NCI-H1092 treated with DMSO at 0.1 percent for 48 hours (cell line): ENCODE measurements at places on chromosomes 3 and 15.

- DNase-seq = no peak
Measured at GRCh38 chr15:25477816-25478215, 39.0 kb upstream of the UBE3A start.

DNA sequence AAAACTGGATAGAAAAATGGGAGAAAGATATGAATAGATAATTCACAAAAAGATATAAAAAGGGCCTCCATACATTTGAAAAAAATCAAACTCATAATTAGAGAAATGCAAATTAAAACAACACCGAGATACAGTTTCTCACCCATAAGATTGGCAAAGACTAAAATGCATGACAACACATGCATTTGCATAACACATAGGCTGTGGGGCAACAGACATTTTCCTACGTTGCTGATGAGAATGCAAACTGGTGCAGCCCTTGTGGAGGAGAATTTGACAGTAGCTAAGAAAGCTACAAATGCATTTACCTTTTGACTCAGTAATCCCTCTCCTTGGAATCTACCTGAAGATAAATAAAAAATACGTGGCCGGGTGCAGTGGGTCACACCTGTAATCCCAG lies 11.4 kb upstream of the CAND2 start:
- DNase-seq = no peak

GRCh38 chr15:27119695-27120266 lies 148.8 kb downstream of the GABRG3 start:
- DNase-seq = no peak

DNA sequence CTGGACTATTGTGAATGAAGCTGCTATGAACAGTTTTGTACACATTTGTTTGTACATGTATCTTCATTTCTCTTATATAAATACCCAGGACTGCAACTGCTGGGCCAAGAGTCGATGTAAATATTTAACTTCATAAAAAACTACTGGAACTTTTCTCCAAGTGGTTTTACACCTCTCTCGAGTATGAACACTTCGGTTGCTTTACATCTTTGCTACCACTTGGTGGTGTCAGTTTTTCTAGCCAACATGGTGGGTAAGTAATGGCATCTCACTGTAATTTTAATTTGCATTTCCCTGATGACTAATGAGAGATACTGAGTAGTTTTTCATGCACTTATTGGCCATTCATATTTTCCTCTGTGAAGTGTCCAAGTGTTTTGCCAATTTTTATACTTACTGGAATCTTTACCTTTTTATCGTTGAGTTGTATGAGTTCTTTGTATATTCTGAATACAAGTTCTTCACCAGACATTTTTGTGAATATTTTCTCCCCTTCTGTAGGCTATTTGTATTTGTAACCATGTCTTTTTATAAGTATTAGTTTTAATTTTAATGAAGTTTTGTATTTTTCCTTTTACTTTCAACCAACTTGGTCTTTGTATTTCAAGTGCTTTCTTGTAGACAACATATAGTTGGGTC lies 44.4 kb downstream of the PCOLCE2 start:
- no peak for DNase-seq

- no peak for DNase-seq
Measured at GRCh38 chr3:139657434-139657833, 20.3 kb downstream of the NMNAT3 start.

DNA sequence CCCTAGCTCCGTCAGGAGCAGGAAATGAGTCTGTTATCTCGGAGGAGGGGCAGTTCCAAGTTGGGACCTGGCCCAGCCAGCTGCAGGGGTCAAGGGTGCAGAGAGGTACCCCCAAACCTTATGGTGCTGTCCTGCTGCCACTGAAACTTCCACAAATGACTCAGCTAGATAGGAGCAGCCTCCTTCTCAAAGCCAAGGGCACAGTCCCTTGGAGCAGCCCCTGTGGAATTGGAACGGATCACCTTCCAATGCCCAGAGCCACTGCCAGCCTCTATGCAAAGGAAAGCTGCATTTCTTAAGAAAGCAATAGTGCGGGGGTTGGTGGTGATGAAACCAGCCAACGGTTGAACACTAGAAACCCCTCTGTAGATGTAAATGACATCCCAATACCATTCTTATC lies 19.6 kb upstream of the LRRK1 start:
- no peak for DNase-seq

GRCh38 chr3:176075046-176075445 lies 1122.2 kb downstream of the TBL1XR1 start:
- no peak for DNase-seq

DNA sequence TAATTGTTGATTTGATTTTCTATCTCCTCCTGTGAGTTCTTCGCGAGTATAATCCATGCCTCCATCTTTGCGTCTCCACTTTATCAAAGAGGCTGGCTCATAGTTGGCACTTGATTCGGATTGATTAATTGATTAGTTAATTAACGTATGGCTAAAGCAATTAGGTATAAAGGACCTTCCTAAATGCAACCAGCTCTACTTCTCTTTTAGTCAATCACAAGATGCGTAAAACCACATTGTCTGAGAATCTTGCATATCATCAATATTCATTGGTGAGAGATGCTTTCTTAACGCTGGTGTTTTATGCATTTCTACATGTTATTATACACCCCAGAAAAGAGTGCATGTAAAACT lies 56.4 kb upstream of the NR2F2 start:
- no peak for DNase-seq

- DNase-seq = no peak
Measured at GRCh38 chr3:135911110-135911509, 54.4 kb upstream of the PPP2R3A start.

DNA sequence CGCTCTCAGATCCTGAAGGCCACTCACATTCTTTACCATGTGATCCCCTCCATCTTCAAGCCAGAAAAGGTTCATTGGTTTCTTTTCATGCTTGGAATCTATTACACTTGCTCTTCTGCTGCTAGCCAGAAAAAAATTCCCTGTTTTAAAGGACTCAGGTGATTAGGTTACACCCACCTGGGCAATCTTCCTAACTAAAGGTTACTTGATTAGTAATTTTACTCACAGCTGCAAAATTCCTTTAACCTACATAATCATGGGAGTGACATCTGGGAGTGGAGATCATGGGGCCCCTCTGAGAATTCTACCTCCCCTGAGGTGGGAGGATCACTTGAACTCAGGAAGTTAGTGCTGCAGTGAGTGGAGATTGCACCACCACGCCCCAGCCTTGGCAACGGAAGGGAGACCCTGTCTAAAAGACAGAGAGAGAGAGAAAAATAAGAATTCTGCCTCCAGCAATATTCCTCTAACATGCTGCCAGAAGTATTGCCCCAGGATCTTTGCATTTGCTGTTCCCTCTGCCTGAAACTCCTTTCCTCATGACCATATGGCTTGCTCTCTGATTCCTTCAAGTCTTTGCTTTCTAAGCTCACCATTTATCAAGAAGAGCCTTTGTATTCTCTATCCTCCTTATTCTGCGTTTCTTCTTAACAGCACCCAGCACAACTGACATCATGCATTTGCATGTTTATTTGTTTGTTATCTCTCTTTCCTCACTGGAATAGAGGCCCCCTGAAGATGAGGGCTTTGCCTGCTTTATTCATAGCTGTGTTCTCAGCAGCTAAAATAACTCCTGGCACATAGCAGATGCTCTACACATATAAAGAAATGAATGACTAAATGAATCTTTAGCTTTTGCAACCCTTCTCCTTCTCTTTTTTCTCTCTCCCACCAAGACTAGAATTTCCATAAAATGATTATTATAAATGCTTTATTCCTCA lies 68.2 kb downstream of the EDEM1 start:
- no peak for DNase-seq

DNA sequence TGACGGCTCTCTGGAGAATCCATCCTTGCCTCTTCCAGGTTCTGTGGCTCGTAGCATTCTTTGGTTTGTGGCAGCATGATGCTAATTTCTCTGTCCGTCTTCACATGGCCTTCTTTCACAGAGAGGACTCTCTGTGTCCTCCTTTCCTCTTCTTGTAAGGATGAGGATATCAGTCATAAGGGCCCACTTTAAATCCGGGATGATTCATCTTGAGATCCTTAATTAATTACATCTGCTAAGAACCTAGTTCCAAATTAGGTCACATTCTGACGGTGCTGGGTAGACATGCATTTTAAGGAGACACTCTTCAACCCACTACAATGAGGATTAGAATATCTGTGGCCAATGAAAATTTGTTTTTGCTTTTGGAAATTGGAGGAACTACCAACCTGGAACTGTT lies 15.7 kb upstream of the GXYLT2 start:
- no peak for DNase-seq

GRCh38 chr3:183437666-183438564 lies 9.5 kb upstream of the MCF2L2 start:
- no peak for DNase-seq

GRCh38 chr3:138381413-138381901 lies 33.1 kb downstream of the MRAS start:
- DNase-seq = no peak

- peak; percentile 51 for DNase-seq
Measured at GRCh38 chr3:42905740-42906069, 237 bp upstream of the ZNF662 start.

GRCh38 chr3:156433910-156434309 lies 121.0 kb downstream of the SSR3 start:
- DNase-seq = no peak

- no peak for DNase-seq
Measured at GRCh38 chr3:183912895-183913579, 28.4 kb upstream of the PARL start.

DNA sequence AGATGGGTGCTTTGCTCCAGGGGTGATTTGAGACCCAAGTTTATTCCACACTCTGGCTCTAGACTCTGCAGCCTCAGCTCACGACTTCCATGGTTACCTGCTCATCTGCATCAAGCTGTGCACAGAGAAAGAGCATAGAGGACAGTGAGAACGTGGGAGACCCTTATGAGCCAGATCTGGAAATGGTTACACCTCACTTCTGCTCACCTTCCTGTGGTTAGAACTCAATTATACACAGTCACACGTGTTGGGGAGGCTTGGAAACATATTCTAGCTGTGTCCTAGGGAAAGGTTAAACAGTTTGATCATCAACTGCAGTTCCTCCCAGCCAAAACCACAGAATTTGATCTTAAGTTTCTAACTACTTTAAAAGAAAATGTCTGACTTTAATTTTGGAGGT lies 1.8 kb downstream of the FETUB start:
- no peak for DNase-seq

DNA sequence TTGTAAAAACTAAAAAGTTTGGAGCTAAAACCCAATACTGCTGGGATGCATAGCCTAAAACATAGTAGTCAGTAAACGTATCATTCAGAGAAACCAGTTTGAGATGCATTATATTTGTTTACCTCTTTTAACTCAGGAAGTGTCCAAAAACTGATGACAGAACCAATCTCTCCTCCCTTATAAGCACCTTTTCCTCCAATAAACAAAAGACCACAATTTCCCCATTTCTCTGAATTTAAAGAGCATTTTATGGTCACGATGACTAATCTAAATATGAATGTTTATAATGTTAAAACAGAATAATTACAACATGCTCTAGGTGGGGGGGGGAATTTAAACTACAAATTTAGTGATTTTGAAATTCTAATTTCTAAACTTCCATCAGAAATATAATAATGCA lies 58.5 kb downstream of the CEP63 start:
- no peak for DNase-seq

DNA sequence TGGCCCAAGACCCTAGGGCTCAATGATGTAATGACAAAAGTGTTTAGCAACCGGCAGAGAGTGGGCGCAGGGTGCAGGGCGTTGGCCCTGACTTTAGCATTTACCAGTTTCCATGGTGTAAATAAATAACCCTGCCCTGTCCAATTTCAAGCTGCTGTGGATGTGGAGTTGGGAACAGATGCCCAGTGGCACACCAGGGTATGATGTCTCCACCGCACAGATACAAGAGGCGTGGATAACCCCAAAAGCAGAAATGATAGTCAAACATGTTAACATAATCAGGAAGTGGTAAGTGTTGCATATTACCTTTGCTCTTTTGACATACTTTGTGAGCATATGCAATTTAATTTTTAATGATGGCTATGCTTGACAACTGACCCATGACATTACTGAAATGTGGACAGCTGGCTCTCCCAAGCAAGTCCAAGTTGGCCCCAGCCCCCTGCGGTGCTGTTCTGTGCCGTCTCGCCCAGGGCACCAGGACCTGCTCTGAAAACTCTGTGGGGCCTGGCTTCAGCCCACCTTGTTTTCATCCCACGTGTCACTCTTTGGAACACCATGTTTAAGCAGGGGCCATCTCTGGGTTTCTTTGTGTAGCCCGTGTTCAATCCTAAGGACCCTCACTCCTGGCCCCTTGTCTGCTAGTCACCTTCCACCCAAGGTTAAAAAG lies 10.8 kb upstream of the ANPEP start:
- no peak for DNase-seq

DNA sequence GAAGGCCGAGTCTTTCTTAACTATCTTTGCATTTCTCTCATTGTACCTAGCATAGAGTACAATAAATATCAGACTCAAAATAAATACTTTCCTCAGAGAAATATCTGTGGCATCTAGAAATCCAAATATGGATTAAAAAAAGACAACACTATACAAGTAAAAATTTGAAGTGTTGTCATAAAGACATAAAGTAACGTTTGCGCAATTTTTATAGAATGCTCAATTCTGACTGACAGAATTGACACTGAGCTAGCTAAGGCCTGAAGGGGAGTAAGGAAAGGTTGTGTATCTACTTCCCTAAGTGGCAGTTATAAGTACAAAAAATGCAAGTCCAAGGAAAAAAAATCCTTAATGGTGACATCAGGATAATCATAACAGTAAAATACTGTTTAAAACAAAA lies 1.1 kb downstream of the SEC11A start:
- DNase-seq = no peak

- DNase-seq = peak; percentile 69
Measured at GRCh38 chr3:173396191-173397041, 1.1 kb upstream of the NLGN1 start.

DNA sequence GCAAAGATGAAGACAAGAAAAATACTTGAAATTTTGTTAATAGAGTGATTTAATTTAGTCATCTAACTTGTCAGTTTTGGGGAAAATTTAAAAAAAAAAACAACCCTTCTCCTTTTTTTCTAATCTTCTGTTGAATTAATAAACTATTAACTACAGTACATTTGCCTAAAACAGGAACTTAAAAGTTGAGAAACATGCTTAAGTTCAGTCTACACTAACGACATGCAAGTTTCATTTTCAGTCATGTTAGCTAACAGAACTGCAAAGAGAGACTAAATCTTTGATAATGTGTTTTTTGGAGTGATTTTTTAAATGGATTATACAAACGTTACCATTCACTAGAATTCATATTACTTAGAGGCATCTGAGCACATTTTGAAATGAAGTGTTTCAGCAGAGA lies 71.9 kb upstream of the MBNL1 start:
- no peak for DNase-seq

GRCh38 chr3:76668653-76669052 lies 371.2 kb upstream of the ROBO2 start:
- DNase-seq = no peak

- DNase-seq = no peak
Measured at GRCh38 chr3:150145659-150146058, 175.0 kb upstream of the PFN2 start.
